Amniotic epithelial cell (primary cell): ENCODE measurements at places on chromosomes 2 and 18.

- no peak for DNase-seq
Measured at GRCh38 chr2:28401948-28402550, 9.4 kb downstream of the FOSL2 start.

DNA sequence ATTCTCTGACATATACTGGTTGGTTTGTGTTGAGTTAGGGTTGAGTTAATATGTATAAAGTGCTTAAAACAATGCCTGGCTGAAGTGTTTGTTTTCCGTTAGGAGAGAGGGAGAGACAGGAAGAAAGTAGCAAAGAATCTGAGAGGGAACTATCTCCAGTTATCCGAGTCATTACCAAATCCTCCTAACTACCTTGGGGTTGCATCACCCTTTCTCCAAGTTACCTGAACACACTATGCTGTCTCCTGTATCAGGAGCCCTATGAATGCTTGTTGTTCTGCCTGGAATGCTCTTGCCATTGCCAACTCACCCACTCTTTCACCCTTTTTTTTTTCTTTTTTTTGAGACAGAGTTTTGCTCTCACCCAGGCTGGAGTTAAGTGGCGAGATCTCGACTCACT lies 47.9 kb upstream of the ITGAV start:
- no peak for DNase-seq

DNA sequence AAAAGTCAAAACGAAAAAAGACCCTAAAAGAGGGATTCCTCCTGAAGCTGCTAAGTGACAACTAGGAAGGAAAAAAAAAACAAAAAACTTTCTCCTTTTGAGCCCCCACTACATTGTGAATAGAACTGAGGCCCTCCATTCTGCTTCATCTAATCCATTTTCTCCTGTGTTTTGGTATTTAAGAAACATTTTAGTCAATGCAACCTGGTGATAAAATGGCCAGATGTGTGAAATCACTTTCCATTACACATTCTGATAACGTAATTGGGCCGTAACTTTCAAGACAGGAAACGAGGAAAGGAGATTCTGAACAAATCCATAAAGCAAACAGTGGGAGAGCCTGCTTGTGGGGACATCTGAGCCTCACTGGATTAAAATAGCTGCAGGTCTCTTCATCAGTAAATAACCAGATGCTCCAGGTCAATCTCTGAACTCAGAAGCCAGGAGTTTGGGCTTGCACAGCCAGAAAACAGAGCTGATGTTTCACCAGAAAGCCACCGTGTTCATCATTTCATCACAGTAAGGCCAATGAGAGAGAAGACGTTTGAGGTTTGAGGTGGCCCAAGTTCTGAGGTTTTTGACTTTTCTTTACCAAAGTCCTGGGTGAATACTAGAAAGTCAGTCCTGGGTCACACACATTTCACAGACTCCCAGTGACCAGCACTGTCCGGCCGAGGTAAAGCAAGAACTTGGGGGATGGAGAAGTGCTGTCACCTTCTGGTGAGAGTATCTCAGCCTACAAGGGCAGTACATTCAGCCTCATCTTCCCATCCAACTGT lies 47.8 kb downstream of the TGFA start:
- DNase-seq = no peak

- no peak for DNase-seq
Measured at GRCh38 chr2:2839782-2840531, 508.9 kb upstream of the MYT1L start.

- DNase-seq = no peak
Measured at GRCh38 chr2:86788881-86789686, 1.6 kb downstream of the CD8A start.

DNA sequence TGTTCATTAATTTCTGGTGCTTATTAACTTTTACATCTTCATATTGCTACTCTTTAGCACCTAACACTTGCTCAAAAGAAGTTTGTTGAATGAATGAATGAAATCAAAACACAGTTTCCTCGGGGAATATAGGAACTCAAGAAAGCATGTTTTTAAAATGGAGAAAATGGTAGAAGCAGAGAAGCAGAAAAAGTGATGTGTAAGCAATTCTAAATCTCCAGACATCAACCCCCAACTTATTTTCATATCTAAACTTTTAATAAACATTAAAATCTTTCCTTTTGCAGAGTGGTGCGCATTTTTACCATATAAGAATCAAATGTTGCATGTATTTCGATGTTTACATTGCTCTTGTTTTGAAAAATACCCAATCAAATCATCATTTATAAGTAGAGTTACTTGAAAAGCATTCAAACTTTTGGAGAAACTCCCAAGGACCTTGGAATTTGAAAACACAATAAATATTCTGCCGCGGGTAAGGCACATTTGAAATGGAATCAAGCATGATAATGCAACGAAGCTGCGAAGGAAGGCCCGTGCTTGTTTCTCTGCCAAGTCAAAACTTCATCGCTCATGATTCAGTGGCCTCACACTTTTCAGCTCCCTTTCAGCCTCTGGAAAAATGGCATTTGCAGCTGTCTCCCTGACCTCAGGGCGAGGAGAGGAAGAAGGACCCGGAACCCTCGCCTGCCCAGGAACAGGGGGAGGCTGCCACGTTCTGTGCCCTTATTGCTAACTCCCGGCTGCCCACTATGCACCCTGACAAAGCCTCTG lies 26.7 kb upstream of the SMIM21 start:
- no peak for DNase-seq

GRCh38 chr2:197205585-197206215 lies 104.9 kb downstream of the ANKRD44 start:
- no peak for DNase-seq

GRCh38 chr2:25297738-25298137 lies 44.0 kb downstream of the DNMT3A start:
- DNase-seq = no peak

GRCh38 chr2:6957031-6957714 lies 40.0 kb downstream of the RNF144A start:
- no peak for DNase-seq

DNA sequence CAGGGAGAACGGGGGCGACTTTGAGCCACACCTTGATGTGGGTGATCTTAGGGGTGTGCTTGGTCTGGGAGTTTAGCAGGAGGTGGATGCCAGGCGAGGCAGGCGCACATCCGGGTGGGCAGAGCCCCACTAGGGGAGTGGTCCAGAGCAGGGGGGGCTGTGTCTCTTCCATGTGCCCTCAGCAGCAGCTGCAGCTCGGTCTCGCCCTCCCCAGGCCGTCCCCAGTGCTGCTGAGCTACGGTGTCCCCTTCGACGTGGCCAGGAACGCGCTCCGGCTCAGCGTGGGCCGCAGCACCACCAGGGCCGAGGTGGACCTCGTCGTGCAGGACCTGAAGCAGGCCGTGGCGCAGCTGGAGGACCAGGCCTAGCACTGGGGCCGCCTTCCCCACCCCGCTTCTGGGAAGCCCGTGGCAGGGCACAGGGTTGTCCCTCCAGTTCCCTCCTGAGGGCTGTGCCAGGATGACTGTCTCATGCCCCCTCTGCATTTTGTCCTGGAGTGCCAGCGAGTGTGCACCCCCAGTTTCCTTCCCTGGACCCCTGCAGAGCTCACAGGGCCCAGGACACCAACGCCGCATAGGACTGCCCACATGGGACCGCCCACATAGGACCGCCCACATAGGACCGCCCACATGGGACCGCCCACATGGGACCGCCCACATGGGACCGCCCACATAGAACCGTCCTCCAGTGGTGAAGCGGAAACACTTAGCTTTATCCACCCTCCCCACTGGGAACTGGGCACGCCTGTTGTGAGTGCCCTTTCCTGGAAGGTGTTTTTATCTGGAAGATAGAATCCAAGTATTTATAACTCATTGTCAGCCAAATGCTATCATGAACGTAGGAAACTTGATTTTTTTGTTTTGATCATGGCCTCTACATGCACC lies 1.9 kb upstream of the ESPNL start:
- DNase-seq = peak; percentile 66

DNA sequence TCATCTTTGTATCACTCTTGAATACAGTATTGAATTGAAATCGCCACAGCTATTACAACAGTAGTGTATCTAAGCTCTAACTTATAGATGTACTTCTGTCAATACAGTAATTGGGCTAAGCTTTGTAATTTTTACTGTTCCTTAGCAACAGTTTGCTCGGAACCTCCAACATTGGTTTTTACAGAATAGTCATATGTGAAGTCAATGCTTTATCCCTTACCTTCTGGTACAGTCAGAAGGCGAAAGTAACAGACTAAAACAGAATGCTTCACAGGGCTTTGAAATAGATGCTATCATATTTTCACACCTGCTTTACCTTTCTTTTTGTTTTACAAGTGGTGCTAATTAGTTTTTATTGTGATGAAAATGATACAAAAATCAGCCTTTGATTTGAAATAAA lies 46.9 kb upstream of the CYP20A1 start:
- DNase-seq = no peak

- no peak for DNase-seq
Measured at GRCh38 chr2:231298091-231298490, 97.4 kb upstream of the B3GNT7 start.

DNA sequence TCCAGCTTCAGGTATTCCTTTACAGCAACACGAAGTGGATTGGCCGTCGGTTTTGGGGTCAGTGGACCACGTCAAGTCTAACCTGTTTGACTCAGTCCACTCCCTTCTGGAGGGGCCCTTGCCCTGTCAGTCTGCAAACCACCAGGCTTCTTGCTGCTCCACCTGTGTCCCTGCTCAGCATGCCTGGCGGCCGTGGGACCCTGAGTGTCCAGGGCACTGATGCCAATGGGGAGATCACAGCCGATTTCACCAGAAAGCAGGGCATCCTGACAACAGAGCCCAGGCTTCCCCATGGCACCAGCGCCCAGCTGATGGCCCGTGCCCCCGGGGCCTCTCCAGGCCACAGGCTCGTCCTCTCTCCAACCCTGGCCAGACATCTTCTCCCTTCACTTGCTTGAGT lies 41.2 kb upstream of the HS6ST1 start:
- no peak for DNase-seq

DNA sequence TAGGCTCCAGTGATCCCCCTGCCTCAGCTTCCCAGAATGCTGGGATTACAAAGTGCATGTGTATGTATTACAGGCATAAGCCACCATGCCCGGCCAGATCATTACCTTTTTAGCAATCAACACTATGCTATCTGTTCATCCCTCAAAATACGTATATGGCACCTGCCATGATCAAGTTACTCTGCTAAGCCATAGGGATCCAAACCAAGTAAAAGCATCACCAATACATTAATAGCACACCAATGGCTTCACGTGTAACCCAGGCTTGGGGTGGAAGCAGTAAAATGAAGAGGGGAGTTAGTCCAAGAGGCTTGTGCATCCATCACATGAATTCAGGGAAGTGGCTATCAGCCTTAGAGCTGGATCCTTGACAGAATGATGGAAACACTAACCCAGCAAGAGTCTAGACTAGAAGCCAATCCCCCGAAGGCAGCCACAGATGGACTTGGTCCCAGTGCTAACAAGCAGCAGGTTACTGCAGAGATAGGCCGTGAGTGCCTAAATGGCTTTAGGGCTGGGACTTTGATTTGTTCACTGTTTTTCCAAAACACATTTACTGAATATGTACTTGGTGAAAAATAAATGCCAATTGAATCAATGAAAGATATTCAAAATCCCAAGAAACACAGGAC lies 11.3 kb downstream of the HDLBP start:
- DNase-seq = no peak

DNA sequence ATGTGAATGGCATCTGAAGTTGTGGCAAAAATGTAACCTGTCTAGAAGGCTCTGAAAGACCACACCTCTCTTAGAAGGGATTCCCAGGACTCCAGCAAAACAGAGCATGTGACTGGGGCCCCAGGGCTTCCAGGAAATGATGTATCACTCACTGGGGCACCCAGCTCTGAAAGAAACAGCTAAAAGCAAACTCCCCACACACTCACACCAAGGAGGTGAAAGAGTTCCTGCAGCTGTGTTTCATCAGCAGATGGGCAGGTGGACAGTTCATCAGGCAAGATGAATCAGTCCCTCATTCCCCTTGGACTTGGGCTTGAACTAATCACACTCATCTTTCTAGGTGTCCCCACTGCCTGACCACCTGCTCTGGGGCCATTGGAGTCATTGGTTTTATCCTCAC lies 76.2 kb downstream of the CCBE1 start:
- peak; percentile 28 for DNase-seq

GRCh38 chr2:239401881-239402233 lies 1.0 kb upstream of the HDAC4 start:
- DNase-seq = no peak

- DNase-seq = peak; percentile 58
Measured at GRCh38 chr2:128535953-128536352, 217.3 kb upstream of the HS6ST1 start.

- DNase-seq = no peak
Measured at GRCh38 chr2:104755026-104755878, 98.7 kb upstream of the POU3F3 start.

GRCh38 chr18:77376043-77376732 lies 126.5 kb downstream of the GALR1 start:
- no peak for DNase-seq

- DNase-seq = no peak
Measured at GRCh38 chr2:169714699-169715098, 18.9 kb upstream of the KLHL23 start.

- DNase-seq = peak; percentile 34
Measured at GRCh38 chr2:69017835-69018234, 4.9 kb downstream of the ANTXR1 start.

GRCh38 chr18:26617151-26617554 lies 68.8 kb upstream of the KCTD1 start:
- DNase-seq = peak; percentile 97

GRCh38 chr2:20633794-20634506 lies 16.9 kb downstream of the HS1BP3 start:
- DNase-seq = no peak

GRCh38 chr2:11435036-11435435 lies 30.9 kb downstream of the E2F6 start:
- no peak for DNase-seq

GRCh38 chr2:38091760-38092159 lies 15.8 kb upstream of the CYP1B1 start:
- DNase-seq = no peak

DNA sequence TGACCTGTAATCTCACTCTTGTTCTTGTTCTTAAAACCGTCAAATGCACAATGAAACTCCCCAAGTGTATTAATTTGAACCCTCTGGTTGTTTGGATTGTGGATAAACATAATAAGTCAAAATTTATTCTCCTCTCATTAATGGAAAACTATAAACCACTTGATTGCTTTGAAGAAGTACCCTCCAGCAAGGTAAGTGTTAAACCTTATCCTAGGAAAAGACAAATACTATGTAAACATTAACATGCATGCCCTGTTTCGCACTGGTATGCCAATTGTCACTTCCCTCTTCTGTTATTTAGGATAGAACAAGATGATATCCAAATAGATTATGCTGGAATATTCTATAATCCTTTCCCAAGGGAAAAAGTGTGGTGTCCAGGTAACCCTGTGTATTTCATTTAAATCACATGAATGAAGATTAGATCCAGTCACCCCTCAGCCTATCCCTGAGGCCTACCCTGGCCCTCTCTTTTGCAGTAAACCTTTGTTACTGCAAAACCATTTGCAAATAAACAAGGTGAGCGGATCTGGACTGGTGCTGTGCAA lies 1.3 kb downstream of the ADI1 start:
- DNase-seq = no peak

GRCh38 chr18:13603304-13604019 lies 122.9 kb downstream of the FAM210A start:
- DNase-seq = no peak

DNA sequence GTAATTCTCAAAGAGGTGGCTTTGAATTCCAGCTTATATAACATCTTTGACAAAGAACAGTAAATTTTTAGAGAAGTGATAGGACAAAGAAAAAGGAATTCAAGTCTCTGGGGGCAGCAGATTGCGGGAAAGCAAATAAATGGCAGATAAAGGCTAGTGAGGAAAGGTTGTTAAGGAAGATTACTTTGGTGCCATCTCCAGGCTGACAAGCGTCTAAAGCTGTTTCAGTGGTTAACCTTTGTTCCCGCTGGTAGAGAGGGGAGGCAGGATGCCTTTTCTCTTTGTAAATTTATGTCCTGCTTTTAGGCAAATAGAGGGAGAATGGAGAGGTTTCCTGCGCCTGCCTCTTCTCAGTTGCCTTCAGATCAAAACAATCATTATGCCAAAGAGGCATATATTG lies 431.2 kb upstream of the CHST9 start:
- DNase-seq = no peak
